Inflammatory macrophage treated with lipopolysaccharide for 4 hours (primary cell): ENCODE measurements at places on chromosomes 13 and 19.

DNA sequence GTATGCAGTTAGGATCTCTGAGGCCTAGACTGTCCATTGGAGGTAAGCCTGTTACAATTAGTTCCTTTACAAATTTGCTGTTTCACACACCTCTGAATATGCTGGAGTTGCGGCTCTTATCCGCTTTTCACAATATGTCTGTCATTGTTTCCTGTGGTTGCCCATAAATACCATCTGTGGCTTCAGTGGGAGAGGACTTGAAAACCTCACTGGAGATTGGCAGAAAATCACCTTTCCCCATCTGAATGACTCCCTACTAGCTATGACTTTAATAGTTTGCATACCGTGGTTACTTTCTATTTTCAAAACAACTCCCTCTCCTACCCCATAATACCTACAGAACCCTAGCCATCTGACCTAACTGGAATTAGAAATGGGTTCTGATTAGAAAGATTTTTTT, 454.3 kb downstream of the PCDH17 start:
- DNase-seq: no peak

DNA sequence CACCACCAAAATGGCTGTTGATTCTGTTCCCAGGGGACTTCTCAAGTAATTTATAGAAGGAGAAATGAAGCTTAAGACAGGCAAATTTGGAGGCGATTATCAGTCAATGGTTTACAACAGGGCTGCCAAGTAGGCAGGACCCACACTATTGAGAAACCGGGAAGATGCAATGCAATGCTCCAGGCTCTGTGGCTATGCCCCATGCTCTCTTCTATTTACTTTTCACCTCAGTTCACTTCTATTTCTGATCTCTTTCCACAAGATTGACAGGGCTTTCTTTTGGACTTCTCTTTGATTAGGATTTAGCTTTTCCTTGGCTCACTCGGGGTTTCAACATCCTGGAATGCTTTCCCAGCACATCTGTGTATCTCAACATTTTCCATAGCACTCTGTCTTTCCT, 12.7 kb upstream of the RCBTB2 start:
- no peak for DNase-seq

- no peak for DNase-seq
Measured at GRCh38 chr19:56088497-56089215, 32.4 kb downstream of the ZNF787 start.

DNA sequence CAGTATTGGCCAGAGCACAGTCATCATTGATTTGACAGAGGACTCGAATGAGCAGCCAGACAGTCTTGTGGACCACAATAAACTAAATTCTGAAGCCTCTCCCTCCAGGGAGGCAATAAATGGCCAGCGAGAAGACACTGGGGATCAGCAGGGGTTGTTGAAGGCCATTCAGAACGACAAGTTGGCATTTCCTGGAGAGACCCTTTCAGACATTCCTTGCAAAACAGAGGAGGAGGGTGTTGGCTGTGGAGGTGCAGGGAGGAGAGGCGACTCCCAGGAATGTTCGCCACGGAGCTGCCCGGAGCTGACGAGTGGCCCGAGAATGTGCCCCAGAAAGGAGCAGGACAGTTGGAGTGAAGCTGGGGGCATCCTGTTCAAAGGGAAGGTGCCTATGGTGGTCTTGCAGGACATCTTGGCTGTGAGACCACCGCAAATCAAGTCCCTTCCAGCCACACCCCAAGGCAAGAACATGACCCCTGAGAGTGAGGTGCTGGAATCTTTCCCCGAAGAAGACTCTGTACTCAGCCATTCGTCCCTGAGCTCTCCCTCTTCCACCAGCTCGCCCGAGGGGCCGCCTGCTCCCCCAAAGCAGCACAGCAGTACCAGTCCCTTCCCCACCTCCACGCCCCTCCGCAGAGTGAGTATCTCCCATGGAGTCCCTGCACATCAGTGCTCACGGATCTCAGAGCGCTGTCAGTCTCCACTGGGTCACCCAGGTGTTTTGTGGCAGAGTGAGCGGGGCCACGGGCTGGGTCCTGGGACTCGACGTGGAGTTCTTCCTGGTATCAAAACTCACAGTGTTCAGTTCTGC, 6.9 kb downstream of the CHAF1A start:
- DNase-seq: no peak

- no peak for DNase-seq
Measured at GRCh38 chr13:74674720-74675119, 540.5 kb upstream of the KLF12 start.

DNA sequence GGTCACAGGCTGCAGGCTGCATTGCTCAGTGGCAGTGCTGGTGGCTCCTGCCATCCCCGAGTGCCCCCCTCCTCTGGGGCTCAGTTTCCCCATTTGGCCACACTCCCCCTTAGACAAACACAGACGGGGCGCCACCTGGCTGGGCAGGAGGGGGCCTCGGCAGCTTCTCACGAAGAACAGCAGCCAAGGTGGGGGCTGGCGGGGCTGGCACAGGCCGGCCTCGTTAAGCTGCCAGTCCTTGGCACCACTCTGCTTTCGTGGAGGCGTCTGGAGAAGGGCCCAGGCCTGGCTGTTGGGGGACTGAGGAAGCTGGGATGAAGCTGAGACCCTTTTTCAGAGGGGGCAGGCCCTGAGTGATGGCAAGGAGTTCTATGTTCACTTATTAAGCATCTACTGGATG, 3.7 kb upstream of the ZNRF4 start:
- no peak for DNase-seq

DNA sequence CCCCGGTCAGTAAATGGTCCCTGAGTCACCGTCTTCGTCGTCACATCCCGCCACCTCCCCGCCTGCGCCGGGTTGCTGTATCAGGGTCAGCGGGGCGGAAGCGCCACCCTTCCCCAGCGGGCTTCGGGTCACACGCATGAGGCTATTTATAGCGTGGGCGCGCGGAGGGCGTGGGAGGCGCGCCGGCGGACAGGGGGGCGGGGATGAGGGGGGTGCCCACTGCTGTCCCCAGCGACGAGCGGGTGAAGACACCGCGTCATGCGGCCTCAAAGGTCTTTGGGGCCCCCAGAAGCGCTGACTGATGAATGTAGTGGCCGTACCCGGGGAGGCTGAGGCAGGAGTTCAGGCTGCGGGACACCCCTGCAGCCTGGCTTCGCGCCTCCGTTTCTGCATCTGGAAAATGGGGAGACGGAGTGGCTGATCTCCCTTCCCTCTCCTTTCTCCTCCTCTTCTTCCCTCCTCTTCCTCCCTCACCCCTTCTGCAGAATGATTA, 7.9 kb downstream of the UNC13A start:
- peak; percentile 88 for DNase-seq

DNA sequence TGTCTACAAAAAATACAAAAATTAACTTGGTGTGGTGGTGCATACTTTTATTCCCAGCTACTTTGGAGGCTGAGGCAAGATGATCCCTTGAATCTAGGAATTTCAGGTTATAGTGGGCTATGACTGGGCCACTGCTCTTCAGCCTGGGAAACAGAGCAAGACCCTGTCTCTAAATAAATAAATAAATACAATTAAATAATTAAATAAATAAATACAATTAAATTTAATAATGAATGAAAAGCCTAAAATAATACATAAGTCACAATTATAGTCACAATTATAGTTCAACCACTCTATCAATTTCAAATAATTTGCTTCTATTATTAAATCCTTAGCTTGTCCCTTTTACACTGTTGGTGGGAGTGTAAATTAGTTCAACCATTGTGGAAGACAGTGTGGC, 146.4 kb upstream of the RFC3 start:
- DNase-seq: no peak
